Stimulated activated memory B cell treated with anti-CD40 and anti-IgM and Interleukin-4, amounts not matched to agents 10 μg/mL and 1 μg/mL and 100 μg/mL, for 72 hours (primary cell): ENCODE measurements at places on chromosomes 5 and 9.

DNA sequence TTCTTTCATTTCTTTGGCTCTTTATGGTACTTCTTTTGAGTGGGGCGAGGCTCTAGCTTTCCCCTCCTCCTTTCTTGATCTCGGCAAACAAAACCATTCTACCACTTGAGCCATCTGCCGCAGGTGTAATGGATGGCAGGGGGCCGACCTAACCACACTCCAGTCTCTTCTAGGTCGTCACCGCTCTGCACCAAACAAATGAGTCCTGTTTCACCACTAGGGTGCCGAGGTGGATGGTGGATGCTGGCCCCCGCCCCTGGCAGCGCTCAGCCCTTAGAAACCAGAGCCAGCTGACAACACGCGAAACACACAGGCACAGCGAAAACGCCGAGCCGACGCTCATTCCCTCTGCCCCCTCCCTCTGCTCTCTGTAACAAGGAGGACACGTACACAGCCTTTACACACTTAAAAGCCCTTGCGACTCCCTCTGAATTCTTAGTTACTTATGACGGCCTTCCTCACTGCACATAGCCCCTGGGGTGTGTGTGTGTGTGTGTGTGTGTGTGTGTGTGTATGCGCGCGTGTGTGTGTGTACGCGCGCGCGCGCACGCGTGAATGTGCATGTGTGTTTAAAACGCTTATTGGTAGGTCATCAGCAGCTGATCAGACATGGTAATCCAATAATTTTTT lies 199.4 kb downstream of the MEF2C start:
- no peak for ATAC-seq

DNA sequence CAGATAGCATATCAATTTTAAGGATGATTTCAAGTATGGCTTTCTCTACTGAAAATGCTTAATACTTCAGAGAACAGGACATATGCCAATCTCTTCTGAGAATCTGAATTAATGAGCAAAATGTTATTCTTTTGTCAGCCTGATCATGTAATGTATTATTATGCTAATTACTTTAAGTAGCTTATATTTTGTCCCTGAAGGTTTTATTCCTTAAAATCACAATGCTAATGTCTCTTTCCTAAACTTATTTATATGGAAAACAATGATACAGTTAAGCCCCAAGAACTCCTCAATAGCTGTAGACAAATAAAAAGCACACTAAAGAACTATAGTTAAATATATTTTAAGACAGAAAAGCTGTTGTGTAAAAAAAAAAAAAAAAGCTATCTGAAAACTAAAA lies 256.9 kb upstream of the PTPRD start:
- no peak for ATAC-seq

DNA sequence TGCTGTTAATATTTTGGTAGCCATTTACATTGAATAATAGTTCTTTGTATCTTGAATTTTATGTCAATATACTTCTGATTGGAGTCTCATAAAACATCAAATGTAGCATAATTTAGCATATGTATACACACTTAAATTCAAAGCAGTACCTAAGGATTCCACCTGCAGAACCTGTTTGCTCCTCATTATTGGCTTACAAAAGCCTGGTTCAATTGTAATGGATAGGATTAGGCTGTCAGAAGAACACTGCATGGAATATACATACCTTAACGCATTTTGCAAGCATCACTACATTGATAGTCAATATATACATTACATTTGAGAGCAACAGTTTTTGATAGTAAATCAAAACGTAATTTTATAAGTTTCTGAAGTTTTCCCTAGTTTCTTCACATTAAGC lies 711.3 kb upstream of the COX7C start:
- ATAC-seq, result no peak

DNA sequence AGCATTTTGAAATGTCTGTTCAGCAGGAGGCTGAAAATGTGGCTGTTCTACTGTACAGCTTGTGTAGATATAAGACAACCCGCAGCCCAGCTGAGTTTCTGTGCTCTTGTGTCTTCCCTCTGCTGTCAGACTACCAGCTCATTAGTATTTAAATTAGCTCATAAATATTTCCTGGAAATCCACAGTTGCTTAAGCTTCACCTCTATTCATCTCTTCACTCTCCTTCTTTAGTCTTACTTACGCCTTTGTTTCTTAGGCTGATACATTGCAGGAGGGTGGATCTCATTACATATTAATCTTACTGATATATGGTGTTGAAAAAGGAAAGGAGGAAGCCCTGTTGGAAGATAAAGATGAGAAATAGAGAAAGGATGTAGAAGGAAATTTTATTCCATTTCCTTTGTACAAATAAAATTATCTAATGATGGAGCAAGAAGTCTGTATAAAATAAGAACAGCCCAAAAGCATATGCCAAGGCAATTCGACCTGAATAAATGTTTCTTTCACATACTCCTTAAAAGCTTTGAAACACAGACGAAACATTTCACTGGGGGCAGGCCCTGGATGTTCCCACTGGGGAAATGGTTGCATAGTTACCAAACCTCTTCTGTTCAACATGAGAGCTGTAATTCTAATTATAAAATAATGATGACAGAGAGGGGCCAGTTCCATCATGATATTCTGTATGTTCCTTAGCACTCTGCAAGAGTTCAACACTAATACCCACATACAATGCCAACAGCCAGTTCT lies 111.8 kb upstream of the APC start:
- ATAC-seq, result no peak

GRCh38 chr5:14486486-14486885 lies 95.1 kb upstream of the OTULINL start:
- ATAC-seq, result no peak

DNA sequence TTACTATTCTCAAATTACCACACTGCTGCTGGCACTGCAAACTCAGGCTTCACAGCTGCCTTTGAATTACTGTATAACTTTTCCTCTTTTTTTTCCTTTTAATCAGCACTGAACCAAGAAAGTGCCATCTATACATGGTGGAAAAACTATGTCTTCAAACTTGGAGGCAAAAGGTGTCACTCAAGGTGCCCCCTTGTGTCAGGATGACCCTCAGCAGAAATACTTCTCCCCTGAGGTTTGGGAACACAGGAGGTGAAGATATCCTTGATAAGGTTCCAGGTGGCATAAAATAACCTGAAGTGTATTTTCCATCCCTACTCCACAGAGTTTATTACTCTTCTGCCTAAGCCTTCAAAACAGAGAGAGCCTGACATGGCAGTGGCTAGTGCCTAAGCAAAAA lies 14.5 kb downstream of the FRMD3 start:
- ATAC-seq, result no peak

DNA sequence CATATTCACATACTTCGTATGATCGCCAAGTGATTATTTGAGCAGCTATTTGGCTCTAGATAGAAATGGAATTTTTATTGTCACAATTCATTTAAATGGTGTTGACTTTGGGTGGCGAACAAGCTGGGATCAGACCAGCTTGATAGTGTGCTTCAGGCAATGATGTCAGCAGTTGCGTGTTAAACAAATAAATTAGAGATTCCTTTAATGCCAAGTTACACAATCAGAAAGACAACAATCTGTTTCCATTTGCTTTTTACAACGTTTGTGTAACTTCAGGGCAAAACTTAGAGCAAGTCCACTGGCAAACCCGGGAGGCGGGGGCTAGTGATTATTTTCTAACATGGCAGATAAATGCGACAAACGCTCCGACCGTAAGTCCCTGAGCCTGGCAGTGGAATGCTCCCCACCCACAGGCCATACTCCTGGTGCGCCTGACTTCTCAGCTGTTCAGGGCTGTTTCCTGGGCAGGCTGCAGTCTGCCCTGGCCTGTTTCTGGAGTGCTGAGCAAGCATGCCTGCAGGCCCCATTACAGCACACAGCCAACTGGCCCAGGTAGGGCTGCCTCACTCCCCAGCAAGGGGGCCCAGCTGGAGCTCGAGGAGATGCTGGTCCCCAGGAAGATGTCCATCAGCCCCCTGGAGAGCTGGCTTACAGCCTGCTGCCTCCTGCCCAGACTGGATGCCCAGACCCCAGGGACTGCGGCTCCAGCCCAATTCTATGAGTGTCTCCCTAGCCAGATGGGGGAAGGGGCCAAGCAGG lies 88.7 kb downstream of the BASP1 start:
- no peak for ATAC-seq

GRCh38 chr5:136285096-136285855 lies 80.1 kb downstream of the TRPC7 start:
- ATAC-seq, result no peak

DNA sequence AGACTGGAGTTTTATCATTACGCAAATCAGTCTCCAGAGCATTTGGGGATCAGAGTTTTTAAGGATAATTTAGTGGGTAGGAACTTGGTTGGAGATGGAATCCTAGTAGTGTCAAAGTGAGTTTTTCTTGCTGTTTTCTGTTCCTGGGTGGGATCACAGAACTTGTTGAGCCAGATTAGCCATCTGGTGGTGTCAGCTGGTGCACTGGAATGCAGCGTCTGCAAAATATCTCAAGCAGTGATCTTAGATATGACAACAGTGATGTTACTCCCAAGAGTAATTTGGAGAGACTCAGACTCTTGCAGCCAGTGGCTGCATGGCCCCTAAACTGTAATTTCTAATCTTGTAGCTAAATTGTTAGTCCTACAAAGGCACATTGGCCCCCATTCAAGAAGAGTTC lies 1257.8 kb downstream of the MAT2B start:
- ATAC-seq, result no peak

DNA sequence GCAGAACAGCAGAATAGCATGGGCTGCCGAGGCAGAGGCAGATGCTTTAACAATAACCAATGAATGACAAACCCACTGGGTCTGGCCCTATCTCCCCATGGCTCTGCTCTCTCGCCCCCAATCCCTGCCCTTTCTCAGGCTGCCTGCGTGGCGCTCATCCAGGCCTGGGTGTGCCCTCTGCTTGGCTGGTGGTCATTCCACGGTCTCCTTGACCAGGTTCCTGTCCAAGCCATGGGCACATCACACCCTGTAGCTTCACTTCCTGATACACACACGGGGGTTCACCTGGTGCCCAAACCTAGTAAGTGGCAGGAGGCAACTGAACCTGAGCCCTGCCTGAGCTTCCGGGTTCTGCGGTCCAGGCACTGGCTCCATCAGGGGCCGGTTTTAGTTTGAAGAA lies 87.6 kb downstream of the DAP start:
- no peak for ATAC-seq

DNA sequence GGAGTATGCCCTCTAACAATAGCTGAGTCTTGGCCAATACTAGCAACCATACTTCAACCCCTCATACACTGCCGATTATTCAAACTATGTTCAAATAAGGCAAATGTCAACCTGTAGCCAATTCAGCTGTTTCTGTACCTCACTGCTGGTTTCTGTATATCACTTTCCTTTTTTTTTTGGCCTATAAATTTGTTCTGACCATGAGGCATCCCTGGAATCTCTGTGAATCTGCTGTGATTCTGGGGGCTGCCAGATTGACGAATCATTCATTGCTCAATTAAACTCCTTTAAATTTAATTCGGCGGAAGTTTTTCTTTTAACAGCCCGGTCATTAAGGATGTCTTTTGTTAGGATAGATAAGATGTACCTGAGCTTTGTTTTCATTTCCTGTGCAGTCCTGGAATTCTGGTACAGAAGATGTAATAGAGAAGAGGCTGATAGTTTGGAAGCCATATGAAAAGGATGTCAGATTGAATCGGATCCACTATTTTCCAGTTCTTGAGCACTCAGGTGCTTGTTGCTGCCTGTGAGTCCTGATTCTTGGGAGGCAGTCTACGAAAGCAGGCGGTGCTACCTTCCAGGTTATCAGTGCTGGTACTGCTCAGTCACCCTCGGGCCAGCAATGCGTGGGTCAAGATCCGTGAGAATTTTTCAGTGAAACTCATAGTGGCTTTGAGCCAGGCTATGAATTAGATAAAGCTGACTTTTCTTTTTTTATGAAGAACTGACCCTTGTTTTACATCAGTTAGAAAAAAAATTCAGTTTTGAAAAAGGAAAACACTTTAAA lies 106.2 kb upstream of the TUT7 start:
- no peak for ATAC-seq

GRCh38 chr5:108521841-108522506 lies 140.1 kb upstream of the FBXL17 start:
- ATAC-seq, result peak; percentile 57

DNA sequence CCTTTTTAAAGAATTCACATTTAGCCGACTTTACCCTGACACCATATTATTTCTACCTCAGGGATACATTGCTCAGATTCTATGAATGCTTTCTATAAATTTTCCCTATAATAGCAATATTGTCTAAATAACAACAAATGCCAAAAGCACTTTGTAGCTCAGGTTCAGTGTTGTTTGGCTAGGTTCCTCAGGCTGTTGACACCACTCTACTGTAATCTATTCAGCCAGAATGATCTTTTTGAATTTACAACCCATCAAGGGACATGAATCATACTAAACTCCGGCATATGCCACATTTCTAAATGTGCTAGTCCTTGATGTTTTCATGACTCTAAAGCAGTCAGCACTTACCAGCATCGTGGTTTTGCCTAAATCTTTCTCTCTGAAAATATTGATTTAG lies 641.5 kb upstream of the CDH10 start:
- no peak for ATAC-seq

DNA sequence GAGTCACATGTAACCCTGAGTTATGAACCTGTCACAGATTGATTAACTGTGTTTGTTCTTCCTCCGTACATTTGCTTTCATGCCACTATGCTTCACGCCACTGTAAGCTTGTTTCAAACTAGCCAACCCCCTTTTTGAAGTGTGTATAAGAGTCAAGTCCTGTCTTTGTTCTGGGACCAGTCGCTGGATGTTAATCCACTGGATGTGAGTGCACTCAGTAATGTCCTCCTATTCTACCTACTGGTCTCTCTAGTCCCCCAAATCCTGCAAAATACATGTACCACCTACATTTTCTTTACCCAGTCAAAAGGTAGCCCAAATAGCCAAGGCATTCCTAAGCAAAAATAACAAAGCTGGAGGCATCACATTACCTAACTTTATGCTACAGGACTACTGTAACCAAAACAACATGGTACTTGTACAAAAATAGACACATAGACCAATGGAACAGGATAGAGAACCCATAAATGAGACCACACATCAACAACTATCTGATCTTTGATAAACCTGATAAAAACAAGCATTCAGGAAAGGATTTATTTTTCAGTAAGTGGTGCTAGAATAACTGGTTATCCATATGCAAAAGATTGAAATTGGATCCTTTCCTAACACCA lies 1139.1 kb upstream of the SEMA6A start:
- ATAC-seq, result no peak

GRCh38 chr5:144192661-144193060 lies 22.0 kb downstream of the KCTD16 start:
- no peak for ATAC-seq

DNA sequence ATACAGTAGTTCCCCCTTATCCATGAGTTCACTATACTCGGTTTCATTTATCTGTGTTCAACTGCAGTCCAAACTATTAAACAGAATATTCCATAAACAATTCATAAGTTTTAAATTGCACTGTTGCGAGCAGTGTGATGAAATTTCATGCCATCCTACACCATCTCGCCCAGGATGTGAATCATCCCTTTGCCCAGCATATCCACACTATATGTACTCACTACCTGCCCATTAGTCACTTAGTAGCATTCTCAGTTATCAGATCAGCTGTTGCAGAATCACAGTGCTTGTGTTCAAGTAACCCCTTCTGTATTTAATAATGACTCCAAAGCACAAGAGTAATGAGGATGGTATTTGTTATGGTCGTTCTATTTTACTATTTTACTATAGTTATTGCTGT lies 51.5 kb downstream of the SHOC1 start:
- ATAC-seq, result no peak

GRCh38 chr9:107559494-107560086 lies 70.0 kb upstream of the KLF4 start:
- no peak for ATAC-seq

GRCh38 chr5:34844106-34844505 lies 5.1 kb downstream of the TTC23L start:
- no peak for ATAC-seq

- no peak for ATAC-seq
These were observed 25.2 kb upstream of the FOCAD start for GRCh38 chr9:20658677-20659473.

GRCh38 chr5:109347252-109347888 lies 62.4 kb downstream of the PJA2 start:
- no peak for ATAC-seq
